ENCODE measurements at places on chromosomes 12 and 14. TPM values are rescaled to one million over a fixed set of nuclear protein-coding genes. Genes with fewer than 3 reads are reported as not detected.

Gene C1QL4
- not detected for total RNA-seq

Gene PNP
- 69.1 TPM for total RNA-seq

Gene SLCO1C1
- 0.55 TPM for total RNA-seq

Gene GPX2
- total RNA-seq: not detected

Gene RBM23
- total RNA-seq: 53.8 TPM

Gene SOAT2
- total RNA-seq: not detected

Gene VSIG10
- total RNA-seq: 22.4 TPM

Gene CD163
- 943 TPM for total RNA-seq

Gene TAS2R10
- 0.32 TPM for total RNA-seq

Gene ATP5MC2
- 194 TPM for total RNA-seq

Gene JAG2
- 25.1 TPM for total RNA-seq

Gene EML5
- total RNA-seq: 0.13 TPM

Gene MMP14
- 273 TPM for total RNA-seq

Data from mesenteric fat pad (tissue), 1 donor.